ENCODE measurements at places on chromosomes 12 and 14.

GRCh38 chr12:51976376-51977160 lies 25.1 kb downstream of the ACVR1B start:
- DNase-seq = no peak

DNA sequence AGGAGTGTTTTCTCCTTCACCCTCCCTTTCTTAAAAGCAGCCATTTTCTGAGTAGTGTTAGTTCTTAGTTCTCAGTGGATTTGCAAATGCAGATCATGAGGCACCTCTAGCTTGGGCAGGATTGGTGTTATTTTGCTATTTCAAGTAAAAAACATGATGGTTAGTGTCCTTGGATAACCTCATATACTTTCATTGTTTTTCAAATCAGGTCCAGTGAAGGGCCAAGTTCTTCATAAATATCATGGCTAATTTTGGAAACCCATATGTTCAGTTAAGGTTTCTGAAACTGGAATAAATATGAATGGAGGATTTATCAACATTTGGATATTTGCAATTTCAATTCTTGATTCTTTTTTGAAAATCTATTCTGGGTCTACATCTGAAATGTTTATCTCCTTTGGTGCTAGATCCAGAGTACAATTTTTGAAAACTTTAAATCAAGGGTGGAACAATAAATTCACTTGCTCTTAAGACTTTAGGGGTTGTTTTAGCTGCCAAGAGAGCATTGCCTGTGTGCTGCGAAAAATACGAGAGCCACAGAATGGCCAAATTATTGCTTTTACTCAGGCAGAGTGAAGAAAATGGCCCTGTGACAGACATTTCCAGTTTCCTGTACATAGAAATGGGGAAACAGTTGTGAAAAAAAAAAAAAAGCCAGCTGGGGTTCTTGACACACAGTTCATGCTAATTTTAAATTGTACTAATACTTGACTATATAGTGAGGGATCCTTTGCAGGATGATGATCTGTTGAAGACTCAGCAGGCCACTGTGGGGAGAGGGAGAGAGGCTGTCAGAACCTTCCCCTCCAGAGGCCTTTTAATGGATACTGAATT lies 104.6 kb downstream of the BICD1 start:
- no peak for DNase-seq

- DNase-seq = no peak
Observed at GRCh38 chr12:120209851-120210250, 8.9 kb upstream of the RPLP0 start.

- DNase-seq = no peak
Observed at GRCh38 chr12:98741196-98741555, 96.1 kb downstream of the APAF1 start.

DNA sequence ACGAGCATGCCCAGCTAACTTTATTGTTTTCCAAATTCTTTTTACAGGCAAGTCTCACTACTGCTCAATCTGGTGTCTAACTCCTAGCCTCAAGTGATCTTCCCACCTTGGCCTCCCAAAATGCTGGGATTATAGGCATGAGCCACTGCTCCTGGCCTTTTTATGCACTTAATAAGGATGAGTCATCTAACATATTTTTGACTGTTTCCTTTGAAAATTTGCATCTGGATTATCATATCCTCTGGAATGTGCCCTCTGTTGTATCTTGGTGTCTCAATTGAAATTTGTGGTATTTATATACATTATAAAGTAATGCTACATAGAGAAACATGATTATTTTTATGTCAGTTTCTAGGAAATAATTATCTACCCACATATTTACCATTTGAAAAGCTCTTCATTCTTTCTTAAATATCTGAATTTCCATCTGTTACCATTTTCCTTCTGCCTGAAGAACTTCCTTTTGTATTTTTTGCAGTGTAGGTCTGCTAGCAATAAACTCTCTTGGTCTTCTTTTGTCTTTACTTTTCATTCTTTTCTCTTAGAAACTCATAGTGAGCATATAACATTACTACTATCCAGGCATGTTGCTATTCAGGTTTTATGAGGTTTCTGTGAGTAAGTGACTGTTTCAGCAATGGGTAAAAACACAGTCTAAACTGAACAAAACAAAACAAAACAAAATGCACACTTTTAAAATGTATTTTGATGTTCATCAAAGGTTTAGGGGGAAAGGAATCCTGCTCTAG lies 52.8 kb upstream of the CNOT2 start:
- DNase-seq = no peak

DNA sequence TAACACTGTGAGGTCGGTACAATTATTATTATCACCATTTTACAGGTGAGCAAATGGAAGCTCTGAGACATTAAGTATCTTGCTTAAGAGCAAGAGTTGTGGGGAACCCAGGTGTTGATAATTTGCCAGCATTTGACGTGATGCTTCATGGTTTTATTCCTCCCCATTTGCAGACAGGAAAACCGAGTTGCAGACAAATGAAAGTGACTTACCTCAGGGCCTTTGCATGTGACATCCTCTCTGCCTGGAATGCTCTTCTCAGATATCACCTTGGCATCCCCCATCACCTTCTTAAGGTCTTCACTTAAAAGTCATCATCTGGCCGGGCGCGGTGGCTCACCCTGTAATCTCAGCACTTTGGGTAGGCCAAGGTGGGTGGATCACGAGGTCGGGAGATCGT lies 21.0 kb upstream of the P2RX7 start:
- no peak for DNase-seq

DNA sequence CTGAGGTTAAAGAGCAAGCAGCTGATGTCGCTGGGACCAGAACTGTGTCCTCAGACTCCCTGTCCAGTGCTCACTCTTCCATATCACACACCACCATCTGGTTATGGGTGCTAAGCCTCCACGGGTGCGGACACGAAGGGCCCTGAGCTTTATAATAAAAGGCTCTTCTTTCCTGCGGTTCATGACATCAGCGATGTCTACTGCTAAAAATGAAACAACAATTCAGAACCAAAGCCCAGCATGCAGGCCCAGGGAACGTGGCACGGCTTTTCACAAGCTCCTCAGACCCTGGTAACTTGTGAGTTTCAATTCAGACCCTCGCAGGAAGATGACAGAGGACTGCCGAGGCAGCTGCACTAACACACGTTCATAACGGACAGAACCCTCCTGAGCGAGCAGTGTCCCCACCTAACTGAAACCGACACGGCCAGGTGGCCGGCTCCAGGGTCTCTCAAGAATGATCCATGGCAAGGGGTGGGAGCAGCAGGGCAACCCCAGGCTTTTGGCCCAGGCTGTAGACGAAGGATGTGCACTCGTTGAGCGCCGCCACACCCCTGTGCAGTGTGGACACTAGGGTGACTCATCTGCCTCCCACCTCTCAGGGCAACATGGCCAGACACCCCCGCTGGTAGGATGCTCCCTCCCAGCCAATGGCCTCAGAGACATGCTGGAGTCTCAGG lies 180.3 kb downstream of the CALM1 start:
- DNase-seq = no peak

DNA sequence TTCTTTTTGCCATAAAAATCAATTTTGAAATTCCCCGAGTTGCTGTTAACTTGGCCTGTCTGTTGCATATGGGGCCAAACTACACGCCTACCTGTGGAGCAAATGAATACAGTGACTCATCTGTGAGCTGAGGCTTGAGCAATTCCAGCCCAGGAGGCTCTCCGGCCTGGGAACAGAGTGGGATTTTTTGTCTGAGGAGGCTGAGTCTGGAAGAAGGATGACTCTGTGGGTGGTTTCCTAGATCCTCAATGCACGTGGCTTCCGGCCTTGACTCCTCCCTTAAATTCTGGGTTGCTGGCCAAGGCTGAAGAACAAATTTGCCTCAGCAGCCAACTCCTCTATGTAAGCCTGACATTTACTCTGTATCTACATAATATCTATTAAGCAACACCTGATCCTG lies 124.1 kb downstream of the SSPN start:
- no peak for DNase-seq

- DNase-seq = no peak
Observed at GRCh38 chr12:81888961-81889360, 129.8 kb upstream of the PPFIA2 start.

- DNase-seq = no peak
Observed at GRCh38 chr14:24171422-24172260, at the start of gene REC8. TSS of gene REC8 (plus strand) at chr14:24172080. CDS start at chr14:24172553, 473 bp downstream.

- no peak for DNase-seq
Observed at GRCh38 chr12:109542014-109542413, 31.3 kb downstream of the MMAB start.

- no peak for DNase-seq
Observed at GRCh38 chr12:18074001-18074400, 16.0 kb downstream of the RERGL start.

All from stimulated activated CD8-positive, alpha-beta memory T cell treated with anti-CD3 and anti-CD28 coated beads, Interleukin-15, amount 100 ng/mL, for 24 hours (primary cell).